ENCODE measurements at places on chromosomes 11 and 22. TPM values are rescaled to one million over a fixed set of nuclear protein-coding genes. Genes with fewer than 3 reads are reported as not detected.

POLR3H gene
- total RNA-seq = 5.9 TPM

KREMEN1 gene
- 0.42 TPM for total RNA-seq

NNMT gene
- 0.73 TPM for total RNA-seq

ART1 gene
- total RNA-seq = not detected

TBX1 gene
- not detected for total RNA-seq

CPT1A gene
- total RNA-seq = 13.7 TPM

VSIG10L2 gene
- total RNA-seq = not detected

KDM2A gene
- 197 TPM for total RNA-seq

DGKZ gene
- 90.6 TPM for total RNA-seq

C11orf42 gene
- total RNA-seq = not detected

STK33 gene
- 1.2 TPM for total RNA-seq

TYR gene
- not detected for total RNA-seq

BTG4 gene
- not detected for total RNA-seq

APOL5 gene
- not detected for total RNA-seq

ENDOD1 gene
- total RNA-seq = 20.9 TPM

LRRC75B gene
- total RNA-seq = 0.63 TPM

APOL4 gene
- total RNA-seq = not detected

FOLH1 gene
- not detected for total RNA-seq

C1QTNF6 gene
- total RNA-seq = 1.4 TPM

CNTN5 gene
- not detected for total RNA-seq

PCF11 gene
- total RNA-seq = 167 TPM

EXT2 gene
- 44.0 TPM for total RNA-seq

LRRC4C gene
- not detected for total RNA-seq

NXPE2 gene
- not detected for total RNA-seq

LDHAL6A gene
- total RNA-seq = 0.10 TPM

HTR3A gene
- 0.21 TPM for total RNA-seq

NUDT8 gene
- 2.3 TPM for total RNA-seq

KCNJ11 gene
- 0.10 TPM for total RNA-seq

HEPHL1 gene
- total RNA-seq = not detected

FAM180B gene
- total RNA-seq = not detected

GLYATL1 gene
- 0.10 TPM for total RNA-seq

DERL3 gene
- total RNA-seq = 1.7 TPM

INS gene
- not detected for total RNA-seq

NAGA gene
- 42.8 TPM for total RNA-seq

OLFML1 gene
- not detected for total RNA-seq

SHANK2 gene
- 0.21 TPM for total RNA-seq

CRYBB3 gene
- total RNA-seq = not detected

SOX10 gene
- total RNA-seq = not detected

KRTAP5-7 gene
- total RNA-seq = 0.10 TPM

MOB2 gene
- total RNA-seq = 20.7 TPM

F2 gene
- not detected for total RNA-seq

KCNE3 gene
- 12.9 TPM for total RNA-seq

KDM4E gene
- not detected for total RNA-seq

DUSP18 gene
- 3.3 TPM for total RNA-seq

SLC22A12 gene
- total RNA-seq = not detected

UBTFL1 gene
- 0.21 TPM for total RNA-seq

C22orf15 gene
- 0.31 TPM for total RNA-seq
